MG63 (cell line): ENCODE measurements at places on chromosomes 16 and 17.

- DNase-seq, result peak; percentile 95
Observed at GRCh38 chr16:10942352-10943063, at the start of gene DEXI. Gene DEXI (minus strand): TSS chr16:10942468. CDS start chr16:10942005, 463 bp downstream.

GRCh38 chr17:66507103-66507923, 204.9 kb downstream of the PRKCA start:
- DNase-seq, result peak; percentile 81

DNA sequence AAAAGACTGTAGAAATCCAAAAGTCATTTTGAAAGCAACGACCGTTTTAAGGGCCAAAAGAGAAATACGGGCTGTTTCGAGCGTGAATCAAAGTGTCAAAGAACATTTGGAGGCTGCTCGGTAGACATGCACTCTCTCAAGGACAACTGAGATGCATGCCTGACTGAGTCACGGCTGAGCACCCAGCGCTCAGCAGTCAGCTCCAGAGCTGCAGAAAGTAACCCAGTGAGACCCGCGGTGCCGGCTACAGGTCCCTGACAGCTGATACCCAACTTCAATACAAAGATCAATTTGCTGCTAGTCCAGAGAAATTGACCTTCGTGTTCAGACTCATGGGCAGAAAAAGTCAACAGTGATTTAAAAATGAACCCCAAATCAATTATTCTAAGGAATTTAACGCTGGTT, 214.9 kb downstream of the STX8 start:
- no peak for DNase-seq

GRCh38 chr17:65093930-65094329, 37.4 kb upstream of the GNA13 start:
- no peak for DNase-seq

GRCh38 chr16:85348065-85348840, 236.0 kb upstream of the CIBAR2 start:
- no peak for DNase-seq

- no peak for DNase-seq
Observed at GRCh38 chr16:58584831-58585505, 44.7 kb downstream of the CNOT1 start.

- DNase-seq, result no peak
Observed at GRCh38 chr17:64393000-64393402, 2.3 kb upstream of the PECAM1 start.

DNA sequence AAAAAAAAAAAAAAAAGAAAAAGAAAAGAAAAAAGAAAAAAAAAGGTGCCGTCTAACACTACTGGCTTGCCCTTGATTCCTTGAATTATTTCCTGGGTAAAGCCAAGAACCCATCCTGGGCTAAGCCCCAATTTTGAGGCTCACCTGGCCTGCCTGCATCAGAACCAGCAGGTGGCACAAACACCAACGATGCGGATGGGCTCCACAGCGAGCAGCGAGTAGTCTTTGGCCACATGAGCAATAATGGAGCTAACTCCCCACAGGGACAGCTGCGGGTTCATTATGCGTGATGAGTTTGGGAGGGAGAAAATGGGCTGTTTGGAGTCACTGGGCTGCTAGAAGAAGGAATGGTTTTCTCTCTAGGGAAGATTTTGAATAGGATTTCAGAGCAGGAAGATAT, 91.1 kb downstream of the ASIC2 start:
- DNase-seq, result no peak

- peak; percentile 23 for DNase-seq
Observed at GRCh38 chr16:87123356-87124001, 193.7 kb downstream of the C16orf95 start.

DNA sequence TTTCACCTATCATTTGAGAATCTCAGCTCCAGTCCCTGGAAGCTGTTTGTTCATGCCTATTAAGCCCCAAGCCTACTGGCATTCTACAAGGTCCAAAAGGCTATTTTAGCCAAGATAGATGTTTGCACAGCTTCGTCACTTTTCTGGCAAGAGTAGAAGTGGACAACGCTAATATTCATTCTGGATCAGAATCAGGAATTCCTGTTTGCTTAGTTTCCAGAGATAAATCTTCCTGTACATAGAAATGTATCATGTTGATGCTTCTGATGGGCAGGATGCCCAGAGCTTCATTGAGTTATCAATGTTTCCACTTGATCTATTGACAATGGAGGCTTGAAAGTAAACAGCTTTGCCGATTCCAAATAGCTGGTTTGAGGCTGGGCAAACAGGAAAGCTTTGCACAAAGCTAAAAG, 260.7 kb upstream of the CA10 start:
- DNase-seq, result peak; percentile 85

DNA sequence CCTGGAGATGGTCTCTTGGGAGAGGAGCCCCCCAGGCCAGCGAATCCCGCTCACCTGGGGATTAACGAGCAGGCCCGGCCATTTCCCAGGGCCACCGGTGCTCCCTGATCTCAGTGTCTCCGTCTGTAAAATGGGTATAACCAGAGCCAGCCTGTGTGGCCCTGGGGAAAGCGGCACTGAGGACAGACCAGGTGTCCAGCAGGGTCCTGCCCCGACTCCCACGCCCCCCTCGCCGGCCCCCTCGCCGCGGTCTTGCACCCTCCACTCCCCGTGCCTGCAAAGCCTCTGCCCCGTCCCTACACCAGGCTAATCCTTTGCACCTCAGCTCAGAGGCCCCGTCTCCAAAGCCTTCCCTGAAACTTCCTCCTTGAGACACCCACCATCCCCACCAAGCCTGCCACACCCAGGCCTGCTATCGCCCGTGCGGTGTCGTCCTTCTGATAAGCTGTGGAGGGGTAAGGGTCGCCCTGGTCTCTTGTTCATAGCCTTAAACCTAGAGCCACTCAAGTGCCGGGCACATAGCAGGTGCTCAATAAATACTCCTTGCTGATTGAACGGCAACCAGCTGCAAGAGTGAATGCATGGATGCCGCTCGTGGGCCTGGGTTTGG, 259.1 kb downstream of the C16orf95 start:
- no peak for DNase-seq

GRCh38 chr17:35214192-35214591, 20.0 kb upstream of the SLC35G3 start:
- no peak for DNase-seq

GRCh38 chr17:82973456-82974135, 105.8 kb upstream of the METRNL start:
- DNase-seq, result no peak

DNA sequence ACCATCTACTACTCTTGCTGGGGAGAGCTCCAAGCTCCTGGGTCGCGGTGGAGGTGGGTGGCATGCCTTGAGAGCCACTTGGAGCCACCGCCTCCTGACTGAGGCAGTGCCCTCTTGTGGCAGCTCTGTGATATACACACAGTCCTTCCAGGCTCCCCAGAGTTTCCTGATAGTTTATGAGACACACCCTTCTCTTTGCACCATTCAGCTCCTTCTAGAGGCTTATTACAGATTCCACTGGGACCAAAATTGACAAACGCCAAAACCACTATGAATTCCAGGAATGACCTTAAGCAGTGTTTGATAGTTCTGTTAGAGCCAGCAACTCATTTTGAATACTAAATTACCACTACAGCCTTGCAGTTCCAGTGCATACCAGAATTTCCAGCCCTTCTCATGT, 170.1 kb upstream of the CDH13 start:
- peak; percentile 19 for DNase-seq

GRCh38 chr16:86335266-86336172, 174.8 kb upstream of the FOXF1 start:
- no peak for DNase-seq
